ENCODE measurements at places on chromosomes 4 and X.

GRCh38 chrX:69228732-69229131 lies 63.5 kb upstream of the PJA1 start:
- DNase-seq = no peak

- DNase-seq = no peak
Measured at GRCh38 chr4:126658411-126658810, 974.3 kb upstream of the INTU start.

GRCh38 chr4:121666091-121666679 lies 30.6 kb downstream of the ANXA5 start:
- no peak for DNase-seq

- DNase-seq = no peak
Measured at GRCh38 chr4:80266902-80267380, 477 bp downstream of the FGF5 start.

DNA sequence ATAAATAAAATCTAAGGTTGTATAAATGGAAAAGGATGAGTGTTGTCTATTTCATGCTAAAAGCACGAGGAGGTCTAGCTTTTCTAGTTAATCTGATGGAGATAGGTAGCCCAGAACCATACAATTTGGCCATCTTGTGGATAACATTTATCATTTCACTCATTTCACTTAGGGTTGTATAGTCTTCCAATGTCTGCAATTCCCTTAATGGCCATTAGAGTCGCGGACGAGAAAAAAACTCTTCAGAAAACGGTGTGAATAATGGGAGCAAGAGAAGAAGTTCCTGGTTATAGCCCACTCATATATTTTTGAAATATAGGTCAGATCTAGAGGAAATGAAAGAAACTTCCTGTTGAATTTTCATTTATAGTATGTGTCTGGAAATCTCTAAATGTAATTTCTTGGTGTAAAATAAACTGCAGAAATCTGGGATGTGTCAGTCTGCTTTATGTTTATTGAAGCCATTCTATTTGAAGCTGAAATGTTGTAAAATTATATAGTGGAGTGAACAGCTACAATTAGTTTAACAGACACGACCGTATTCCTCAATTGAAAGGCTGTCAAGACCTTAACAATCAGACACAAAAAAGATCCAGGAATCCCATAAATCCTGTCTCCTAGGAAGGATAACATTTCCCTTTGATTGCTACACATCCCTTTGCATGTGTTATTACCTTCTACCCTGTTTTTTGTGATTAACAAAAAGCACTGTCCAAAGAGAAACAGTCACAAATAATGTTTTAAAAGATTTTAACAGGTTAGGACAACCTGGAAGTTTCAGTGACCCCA lies 47.7 kb upstream of the MGST2 start:
- no peak for DNase-seq

GRCh38 chr4:2850966-2851798 lies 7.5 kb downstream of the ADD1 start:
- DNase-seq = no peak

DNA sequence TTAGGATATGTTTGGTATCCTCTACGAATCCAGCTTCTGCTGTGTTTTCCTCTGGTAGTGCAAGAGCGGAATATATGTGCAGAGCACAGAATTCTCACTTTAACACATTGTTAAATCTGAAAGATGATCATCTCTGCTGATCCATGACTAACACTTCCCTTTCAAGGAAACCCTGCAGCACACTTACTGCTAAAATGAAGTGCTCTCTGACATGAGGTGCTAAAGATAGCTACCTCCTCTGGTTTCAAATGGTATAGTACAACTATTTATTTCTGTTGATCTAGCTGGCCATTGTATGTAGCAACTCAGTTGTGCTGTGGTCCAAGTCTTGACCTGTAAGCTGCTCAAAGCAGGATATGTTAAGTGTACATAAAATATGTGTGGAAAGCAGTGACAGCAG lies 162.4 kb upstream of the FMR1 start:
- no peak for DNase-seq

DNA sequence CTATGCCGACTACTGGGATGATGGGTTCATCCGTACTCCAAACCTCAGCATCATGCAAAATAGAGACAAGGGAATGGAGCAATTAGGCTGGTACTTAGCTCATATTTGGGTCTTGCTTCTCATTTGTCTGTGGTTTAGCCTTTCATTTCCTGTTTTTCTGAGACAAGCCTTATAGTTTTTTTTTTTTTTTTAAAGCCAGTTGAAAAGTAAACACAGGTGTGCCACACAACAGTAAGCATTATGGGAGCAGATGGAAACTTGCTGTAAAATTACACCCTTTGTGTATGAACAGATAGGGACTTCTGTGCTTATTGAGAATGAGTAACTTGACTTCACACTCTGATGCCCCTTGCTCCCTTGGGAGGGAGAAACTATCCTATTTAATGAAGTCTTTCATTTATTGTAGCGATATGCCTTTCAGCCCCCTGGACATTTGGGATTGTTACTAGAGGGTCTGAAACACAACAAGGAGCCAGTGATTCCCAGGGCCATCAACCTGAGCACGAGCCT lies 13.7 kb downstream of the RASSF6 start:
- DNase-seq = no peak

GRCh38 chr4:163701916-163702315 lies 207.4 kb downstream of the TMA16 start:
- no peak for DNase-seq

GRCh38 chr4:41420541-41420940 lies 117.4 kb upstream of the LIMCH1 start:
- no peak for DNase-seq
